Effector memory CD4-positive, alpha-beta T cell (primary cell): ENCODE measurements at places on chromosomes 7 and 10.

- DNase-seq, result no peak
Observed at GRCh38 chr7:1484569-1484968, 19.6 kb downstream of the INTS1 start.

GRCh38 chr7:143882020-143882603, 19.9 kb downstream of the TCAF1 start:
- DNase-seq, result no peak

- DNase-seq, result no peak
Observed at GRCh38 chr7:89023877-89024276, 228.3 kb upstream of the TEX47 start.

DNA sequence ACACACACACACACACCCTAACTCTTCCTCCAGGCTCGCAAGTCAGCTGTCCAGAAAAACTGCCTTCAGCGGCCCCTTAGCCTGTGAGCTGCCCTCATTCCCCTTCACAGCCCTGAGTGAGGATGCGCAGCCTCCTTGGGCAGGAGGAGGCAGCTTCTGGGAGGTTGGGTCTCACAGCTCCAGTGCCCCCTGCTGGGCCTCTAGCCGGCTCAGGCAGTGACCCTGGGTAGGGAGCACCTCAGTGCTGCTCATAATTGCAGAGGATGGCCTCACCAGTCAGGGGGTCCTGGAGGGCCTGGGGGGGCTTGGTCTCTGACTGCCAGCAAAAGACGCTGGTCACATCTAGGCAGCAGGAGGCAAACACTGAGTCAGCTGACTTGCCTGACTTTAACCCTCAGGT, 43.7 kb downstream of the ZNF273 start:
- no peak for DNase-seq

DNA sequence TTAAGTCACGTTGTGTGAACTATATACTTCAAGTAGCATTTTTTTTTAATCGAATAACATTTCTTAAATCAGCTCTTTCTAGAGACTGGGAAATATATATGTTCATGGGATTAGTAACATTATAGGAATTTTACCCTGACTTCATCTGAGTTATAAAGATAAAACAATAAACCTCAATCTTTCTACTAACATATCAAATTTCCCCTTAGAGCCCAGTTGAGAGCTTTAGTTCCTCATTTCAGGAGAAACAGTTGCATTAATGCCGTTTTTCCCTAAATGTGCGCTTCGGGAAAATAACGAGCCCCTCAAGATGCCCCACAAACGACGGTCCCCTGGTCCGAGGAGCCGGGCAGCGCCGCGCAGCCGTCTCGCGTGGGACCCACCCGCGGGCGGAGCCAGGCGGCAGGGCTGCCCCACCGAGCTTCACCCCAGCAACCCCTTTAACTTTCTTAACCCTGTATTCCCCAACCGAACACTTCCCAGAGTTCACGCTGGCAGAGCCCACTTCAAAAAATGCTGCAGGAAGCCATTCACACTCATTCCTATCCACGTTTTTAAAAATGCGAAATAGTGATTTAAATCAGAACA, 152.5 kb upstream of the YAE1 start:
- no peak for DNase-seq

DNA sequence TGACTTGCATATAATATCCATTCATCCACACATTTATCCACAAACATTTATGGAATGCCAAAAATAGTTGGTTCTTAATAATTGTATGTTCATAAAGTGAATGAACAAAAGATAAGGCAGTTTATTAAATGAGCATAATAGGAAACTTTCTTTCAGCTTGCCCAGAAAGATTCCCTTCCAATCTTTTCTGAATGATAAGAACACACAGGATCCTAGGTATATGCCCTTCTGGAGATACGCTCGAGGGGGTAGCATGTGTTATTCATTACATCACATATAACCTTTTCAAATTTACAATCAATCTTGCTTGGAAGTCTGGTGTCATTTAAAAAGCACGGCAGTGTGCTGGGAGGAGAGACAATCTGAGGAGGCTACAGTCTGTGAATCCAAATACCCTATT, 80.4 kb upstream of the PDK4 start:
- no peak for DNase-seq

GRCh38 chr7:95628831-95629439, 32.6 kb upstream of the PDK4 start:
- no peak for DNase-seq

- no peak for DNase-seq
Observed at GRCh38 chr10:13604357-13605040, 17.7 kb downstream of the PRPF18 start.

DNA sequence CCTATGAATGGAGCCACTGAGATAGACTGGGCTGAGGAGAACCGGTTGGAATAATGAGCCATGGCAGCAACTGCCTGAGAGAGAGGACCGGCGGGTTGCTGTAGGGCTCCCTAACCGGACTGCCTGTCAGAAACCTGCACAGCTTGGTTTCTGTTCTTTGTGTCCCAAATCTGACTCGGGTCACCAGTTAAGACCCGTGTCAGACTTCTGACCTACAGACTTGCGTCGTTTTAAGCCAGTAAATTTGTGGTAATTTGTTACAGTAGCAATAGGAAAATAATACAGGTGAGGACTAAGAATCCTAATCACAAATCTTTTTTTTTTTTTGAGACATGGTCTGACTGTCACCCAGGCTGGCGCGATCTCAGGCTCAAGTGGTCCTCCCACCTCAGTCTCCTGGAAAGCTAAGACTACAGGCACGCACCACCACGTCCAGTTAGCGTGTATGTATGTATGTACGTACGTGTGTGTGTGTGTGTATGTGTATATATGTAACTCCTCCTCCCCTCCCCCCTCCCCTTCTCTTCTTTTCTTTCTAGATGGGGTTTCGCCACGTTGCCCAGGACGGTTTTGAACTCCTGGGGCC, 672 bp upstream of the DDX56 start:
- DNase-seq, result no peak
